ENCODE measurements at places on chromosomes 3 and 15.

DNA sequence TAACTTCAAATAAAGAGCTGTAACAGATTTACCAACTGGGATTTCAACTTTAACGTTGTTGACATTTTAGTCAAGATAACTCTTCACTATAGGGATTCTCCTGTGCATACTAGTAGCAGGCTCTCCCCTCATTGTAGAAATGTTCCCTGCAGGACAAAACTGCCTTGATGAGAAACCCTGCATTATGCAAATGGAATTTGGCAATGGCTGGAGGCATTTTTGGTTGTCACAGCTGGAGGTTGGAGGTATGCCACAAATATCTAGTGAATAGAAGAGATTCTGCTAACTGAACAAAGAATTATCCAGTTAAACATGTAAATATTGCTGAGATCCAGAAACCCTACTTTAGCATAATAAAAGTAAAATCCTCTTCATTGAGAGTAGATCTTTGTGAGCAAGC is 928.8 kb upstream of the ALCAM start:
- no peak for DNase-seq

DNA sequence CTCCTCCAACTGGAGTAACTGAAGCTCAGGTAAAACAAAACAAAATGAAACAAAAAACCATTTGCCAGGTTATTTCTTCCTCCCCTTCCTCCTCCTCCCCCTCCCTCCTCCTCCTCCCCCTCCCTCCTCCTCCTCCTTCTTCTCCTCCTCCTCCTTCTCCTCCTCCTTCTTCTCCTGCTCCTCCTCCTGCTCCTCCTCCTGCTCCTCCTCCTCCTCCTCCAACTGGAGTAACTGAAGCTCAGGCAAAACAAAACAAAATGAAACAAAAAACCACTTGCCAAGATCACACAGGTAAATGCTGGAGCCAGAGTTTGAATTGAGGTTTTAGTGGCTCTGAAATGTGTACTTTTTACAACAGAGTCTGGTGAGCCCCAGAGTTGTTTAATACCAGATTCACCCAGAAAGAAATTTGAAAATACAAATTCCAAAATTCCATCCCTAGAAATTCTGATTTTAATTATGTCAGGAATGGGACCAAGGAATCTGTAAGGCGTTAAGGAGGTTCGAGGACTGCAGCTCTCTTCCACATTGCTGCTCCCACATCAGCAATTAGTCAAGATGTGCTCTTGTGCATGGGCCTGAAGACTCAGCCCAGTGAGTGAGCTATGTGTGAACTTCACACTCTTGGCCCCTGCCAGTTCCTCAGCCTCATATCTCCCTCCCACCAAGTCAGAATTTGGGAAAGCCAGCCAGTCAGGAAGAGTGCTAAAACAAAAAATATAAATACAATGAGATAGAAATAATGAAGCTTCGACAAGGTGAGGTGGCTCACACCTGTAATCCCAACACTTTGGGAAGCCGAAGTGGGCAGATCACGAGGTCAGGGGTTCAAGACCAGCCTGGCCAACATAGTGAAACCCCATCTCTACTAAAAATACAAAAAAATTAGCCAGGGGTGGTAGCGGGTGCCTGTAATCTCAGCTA is 31.6 kb upstream of the ZNF770 start:
- no peak for DNase-seq

GRCh38 chr15:60012695-60013094 is 8.6 kb downstream of the FOXB1 start:
- no peak for DNase-seq

GRCh38 chr15:73367624-73368300 is 996 bp downstream of the HCN4 start:
- no peak for DNase-seq

Data from activated CD4-positive, CD25-positive, alpha-beta regulatory T cell (primary cell).